Smooth muscle cell of trachea (primary cell): ENCODE measurements at places on chromosomes 12 and 14. TPM values are rescaled to one million over a fixed set of nuclear protein-coding genes. Genes with fewer than 3 reads are reported as not detected.

The CIDEB gene
- 1.5 and 2.6 TPM in 2 replicates for total RNA-seq

The AVPR1A gene
- not detected in 2 replicates for total RNA-seq

The ATP2B1 gene
- 68.0 and 81.7 TPM in 2 replicates for total RNA-seq

The ACRBP gene
- total RNA-seq = 0.29 and 0.50 TPM in 2 replicates

The VIPAS39 gene
- 30.5 and 38.9 TPM in 2 replicates for total RNA-seq

The SYNE3 gene
- 42.5 and 44.0 TPM in 2 replicates for total RNA-seq

The MYRFL gene
- not detected in 2 replicates for total RNA-seq

The STAC3 gene
- 1.3 TPM in 1 of 2 replicates, not detected in the other for total RNA-seq

The ANKS1B gene
- 0.66 and 0.87 TPM in 2 replicates for total RNA-seq

The ALG10 gene
- total RNA-seq = 5.7 and 9.3 TPM in 2 replicates

The EIF4B gene
- total RNA-seq = 992 and 1,491 TPM in 2 replicates

The MYO1H gene
- not detected in 2 replicates for total RNA-seq

The PPM1H gene
- 0.29 and 0.66 TPM in 2 replicates for total RNA-seq

The MGAT4C gene
- not detected in 2 replicates for total RNA-seq

The CCDC88C gene
- total RNA-seq = 0.15 and 0.17 TPM in 2 replicates

The IL26 gene
- not detected in 2 replicates for total RNA-seq

The ETNK1 gene
- total RNA-seq = 28.4 and 29.3 TPM in 2 replicates

The PTPN21 gene
- total RNA-seq = 10.3 and 14.8 TPM in 2 replicates

The PTGER2 gene
- total RNA-seq = 26.3 and 34.5 TPM in 2 replicates

The FOXA1 gene
- 0.15 TPM in 1 of 2 replicates, not detected in the other for total RNA-seq

The MGST1 gene
- 123 and 160 TPM in 2 replicates for total RNA-seq

The PLA2G1B gene
- total RNA-seq = 0.33 TPM in 1 of 2 replicates, not detected in the other

The CLEC2D gene
- total RNA-seq = 2.3 and 4.1 TPM in 2 replicates

The TMPRSS12 gene
- not detected in 2 replicates for total RNA-seq

The RDH5 gene
- total RNA-seq = 36.7 and 58.9 TPM in 2 replicates

The SART3 gene
- 55.6 and 65.5 TPM in 2 replicates for total RNA-seq

The KRT75 gene
- total RNA-seq = not detected in 2 replicates

The EPYC gene
- total RNA-seq = 0.15 TPM in 1 of 2 replicates, not detected in the other

The PTGDR gene
- total RNA-seq = not detected in 2 replicates

The PELI2 gene
- 18.7 and 19.3 TPM in 2 replicates for total RNA-seq

The PDE3A gene
- 0.50 and 2.6 TPM in 2 replicates for total RNA-seq

The RASSF9 gene
- total RNA-seq = 0.66 and 0.87 TPM in 2 replicates

The RERG gene
- not detected in 2 replicates for total RNA-seq

The GARIN6 gene
- total RNA-seq = not detected in 2 replicates

The GPR33 gene
- not detected in 2 replicates for total RNA-seq

The UNG gene
- total RNA-seq = 15.9 and 30.3 TPM in 2 replicates

The SLC6A15 gene
- 21.2 and 30.0 TPM in 2 replicates for total RNA-seq

The KRT72 gene
- not detected in 2 replicates for total RNA-seq

The POTEM gene
- total RNA-seq = not detected in 2 replicates

The IFNG gene
- total RNA-seq = not detected in 2 replicates

The CEBPE gene
- not detected in 2 replicates for total RNA-seq

The KRT78 gene
- total RNA-seq = not detected in 2 replicates

The NFE2 gene
- total RNA-seq = 0.15 and 1.2 TPM in 2 replicates

The TMEM119 gene
- total RNA-seq = 388 and 611 TPM in 2 replicates

The KRT79 gene
- total RNA-seq = not detected in 2 replicates
